ENCODE measurements at places on chromosomes 5 and 9.

DNA sequence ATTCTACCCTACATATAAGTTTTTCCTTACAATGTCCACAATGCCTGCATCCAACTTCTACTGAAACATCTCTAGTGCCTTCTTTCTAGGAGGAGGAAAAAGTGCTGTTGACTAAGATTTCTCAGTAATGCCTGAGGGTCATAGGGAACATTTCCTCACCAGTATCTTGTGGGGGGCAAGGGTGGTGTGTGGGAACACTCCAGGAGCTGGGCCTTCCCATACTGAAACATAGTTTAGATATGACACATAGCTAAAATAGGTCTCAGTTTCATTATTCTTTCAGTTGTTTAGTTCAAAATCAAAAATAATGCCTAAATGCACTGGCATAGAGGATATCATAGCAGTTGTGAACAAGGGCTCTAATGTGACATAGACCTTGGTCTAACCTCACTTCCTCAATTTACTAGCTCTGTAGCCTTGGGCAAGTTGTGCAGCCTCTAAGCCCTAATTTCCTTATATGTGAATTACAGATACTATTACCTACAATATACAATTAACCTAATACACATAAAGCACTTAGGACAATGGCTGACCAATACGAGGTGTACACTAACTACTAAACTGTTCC lies 66.1 kb downstream of the HAPLN1 start:
- DNase-seq: peak; percentile 0

- peak; percentile 45 for DNase-seq
Observed at GRCh38 chr5:57338068-57338867, 144.3 kb downstream of the ACTBL2 start.

- DNase-seq: no peak
Observed at GRCh38 chr9:134612309-134612708, 29.3 kb upstream of the COL5A1 start.

GRCh38 chr9:113614843-113615648 lies 151.5 kb downstream of the RGS3 start:
- DNase-seq: no peak
